ENCODE measurements at places on chromosomes 4 and X.
A peak's percentile ranks its signal among the peaks of the same experiment; 100 is the strongest.

DNA sequence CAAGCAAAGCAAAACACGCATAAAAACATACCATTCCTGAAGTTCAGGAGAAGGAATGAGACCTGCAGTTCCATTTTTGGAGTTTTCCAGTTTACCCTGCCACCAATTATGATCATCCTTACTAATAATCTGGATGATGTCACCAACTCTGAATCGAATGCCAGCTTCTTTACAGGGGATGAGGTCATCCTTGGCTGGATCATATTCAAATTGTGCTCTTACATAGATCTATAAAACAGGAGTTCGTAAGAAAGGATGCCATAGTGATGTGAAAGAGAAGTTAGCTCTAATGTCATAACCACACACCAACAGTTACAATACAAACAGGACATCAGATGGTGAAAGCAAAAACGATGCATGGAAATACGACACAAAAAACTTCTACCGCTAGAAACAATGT, 106.5 kb downstream of the NYX start:
- no peak for DNase-seq

- DNase-seq, result no peak
Observed at GRCh38 chr4:80806472-80806871, 224.0 kb upstream of the BMP3 start.

GRCh38 chr4:139692309-139693012, 26.8 kb downstream of the MGST2 start:
- no peak for DNase-seq

DNA sequence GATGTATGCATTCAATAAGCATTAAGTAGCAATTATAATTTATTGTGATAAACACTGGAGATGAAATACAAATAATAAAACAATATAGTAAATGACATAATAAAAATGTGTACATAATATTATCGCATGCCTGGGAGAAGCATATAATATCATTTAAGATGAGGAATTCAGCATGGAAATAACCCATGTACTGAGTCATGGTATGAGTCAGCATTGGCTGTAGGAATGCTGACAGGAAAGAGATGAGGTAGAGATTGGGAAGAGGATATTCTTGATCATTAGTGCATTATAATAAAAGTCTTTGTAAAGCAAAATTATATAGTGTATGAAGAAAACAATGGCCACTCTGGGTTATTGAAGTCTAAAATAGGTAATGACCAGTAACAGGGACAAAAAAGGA, 82.8 kb downstream of the MAGEB10 start:
- DNase-seq, result no peak

DNA sequence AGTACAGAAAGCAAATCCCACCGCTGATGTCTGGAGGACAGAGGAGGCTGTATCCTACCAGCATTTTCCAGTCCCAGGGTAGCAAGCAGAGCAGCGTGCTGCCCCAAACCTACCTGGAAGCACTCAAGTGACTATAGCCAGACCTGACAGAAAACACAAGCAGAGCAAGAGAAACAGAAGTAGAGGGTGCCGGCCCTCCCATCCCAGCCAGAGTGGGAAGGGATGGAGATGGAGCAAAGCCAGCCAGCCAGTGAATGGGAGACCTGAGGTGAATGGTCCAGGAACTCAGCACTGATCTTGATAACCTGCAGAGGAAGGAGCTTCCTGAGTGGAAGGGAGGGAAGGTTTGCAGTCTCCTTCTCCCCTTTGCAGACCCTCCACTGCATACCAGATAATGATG, 185.2 kb downstream of the MAML3 start:
- DNase-seq, result no peak

DNA sequence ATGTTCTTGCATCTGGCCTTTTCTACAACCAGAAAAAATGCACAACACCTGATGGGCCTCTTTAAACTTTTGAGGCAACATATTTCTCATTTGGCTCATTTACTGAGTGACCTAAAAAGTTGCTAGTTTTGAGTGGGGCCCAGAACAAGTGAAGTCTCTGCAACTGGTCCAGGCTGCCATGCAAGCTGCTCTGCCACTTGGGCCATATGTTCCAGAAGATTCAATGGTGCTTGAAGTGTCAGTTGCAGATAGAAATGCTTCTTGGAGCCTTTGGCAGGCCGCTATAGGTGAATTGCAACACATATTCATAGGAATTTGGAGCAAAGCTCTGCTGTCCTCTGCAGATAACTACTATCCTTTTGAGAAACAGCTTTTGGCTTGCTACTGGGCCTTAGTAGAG, 66.4 kb upstream of the RLIM start:
- no peak for DNase-seq

GRCh38 chr4:139658185-139658584, 7.4 kb upstream of the MGST2 start:
- DNase-seq, result no peak

DNA sequence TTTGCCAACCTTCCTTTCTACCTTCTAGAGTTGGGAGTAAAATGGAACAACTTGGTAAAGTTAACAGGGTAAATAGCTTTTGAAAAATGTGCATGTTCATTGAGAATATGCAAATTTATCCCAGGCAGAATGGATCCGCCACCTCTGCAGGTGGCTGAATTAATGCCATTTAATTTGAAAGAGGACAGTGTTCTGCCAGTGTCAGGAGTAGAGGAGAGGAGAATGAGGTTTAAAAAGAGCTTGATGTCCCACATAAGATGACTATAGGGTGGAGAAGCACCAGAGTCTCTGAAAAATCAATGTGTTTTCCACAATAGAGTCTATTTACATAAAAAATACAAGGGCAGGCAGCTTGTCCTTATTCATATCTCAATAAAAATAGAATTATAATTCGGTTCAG, 1804.3 kb upstream of the PCDH10 start:
- DNase-seq, result no peak

- no peak for DNase-seq
Observed at GRCh38 chr4:139550724-139551429, 5.1 kb downstream of the SETD7 start.

- DNase-seq, result no peak
Observed at GRCh38 chr4:16687011-16687410, 211.4 kb downstream of the LDB2 start.

GRCh38 chr4:7207628-7208231, 15.4 kb downstream of the SORCS2 start:
- DNase-seq, result no peak

- DNase-seq, result no peak
Observed at GRCh38 chr4:48250980-48251379, 18.7 kb downstream of the TEC start.

- no peak for DNase-seq
Observed at GRCh38 chr4:125762537-125762936, 447.8 kb downstream of the FAT4 start.

- no peak for DNase-seq
Observed at GRCh38 chr4:129327637-129328036, 231.7 kb downstream of the C4orf33 start.

GRCh38 chr4:17504081-17504480, 7.8 kb downstream of the QDPR start:
- DNase-seq, result no peak

- no peak for DNase-seq
Observed at GRCh38 chr4:38137080-38137479, 176.9 kb downstream of the PTTG2 start.

DNA sequence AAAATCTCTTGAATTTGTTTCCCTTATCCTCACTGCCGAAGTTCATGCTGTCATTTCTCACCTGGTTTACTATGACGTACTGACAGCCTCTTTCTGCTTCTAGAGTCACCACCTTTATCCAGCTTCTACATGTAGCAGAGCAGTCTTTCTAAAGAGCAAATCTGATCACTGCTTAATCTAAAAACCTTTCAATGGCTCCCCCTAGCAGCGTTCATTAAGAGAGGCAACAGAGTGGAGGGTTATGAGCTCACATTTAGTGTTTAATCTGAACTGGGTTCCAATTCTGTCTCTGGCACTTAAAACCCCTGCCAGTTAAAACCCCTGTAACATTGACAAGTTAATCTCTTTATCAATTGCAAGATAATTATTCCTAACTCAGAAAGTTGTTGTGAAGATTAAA, 4.4 kb downstream of the RBPJ start:
- DNase-seq, result no peak

- no peak for DNase-seq
Observed at GRCh38 chr4:143514901-143515300, 1.4 kb downstream of the SMARCA5 start.

- no peak for DNase-seq
Observed at GRCh38 chr4:64417974-64418373, 8.7 kb upstream of the TECRL start.

- peak; percentile 0 for DNase-seq
Observed at GRCh38 chrX:32421266-32421665, 790.1 kb downstream of the DMD start.

DNA sequence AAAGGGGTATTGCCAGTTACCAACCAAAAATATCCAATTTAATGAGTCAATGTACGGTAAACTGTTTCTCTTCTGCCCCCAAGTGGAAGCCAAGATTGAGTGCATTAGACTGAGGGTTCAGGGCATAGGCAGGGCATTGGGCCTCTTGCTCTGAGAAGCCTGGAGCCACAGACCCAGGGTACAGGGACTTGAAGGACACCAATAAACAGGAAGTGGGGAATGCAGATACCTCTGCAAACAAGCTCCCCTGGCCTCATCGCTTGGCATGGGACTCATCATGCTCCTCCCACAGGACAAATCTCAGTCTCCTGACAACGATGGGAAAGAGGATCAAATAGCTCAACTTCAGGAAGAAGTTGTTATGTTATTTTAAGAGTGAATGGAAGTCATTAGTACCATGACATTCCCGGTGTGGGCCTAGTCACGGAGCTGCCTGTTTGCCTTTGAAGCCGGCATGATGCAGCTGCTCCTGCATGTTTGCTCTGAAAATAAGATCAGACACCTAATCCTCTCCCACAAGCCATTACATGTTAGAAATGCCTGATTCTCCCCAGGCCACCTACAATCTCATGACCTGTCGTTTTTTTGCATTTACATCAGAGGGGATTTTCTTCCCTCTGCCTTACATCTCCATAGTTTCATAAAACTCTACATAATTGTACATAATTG, 224.2 kb downstream of the RCHY1 start:
- DNase-seq, result no peak

- DNase-seq, result no peak
Observed at GRCh38 chrX:149948016-149948415, 9.7 kb upstream of the EOLA2 start.

- no peak for DNase-seq
Observed at GRCh38 chr4:116599859-116600258, 485.5 kb downstream of the TRAM1L1 start.

DNA sequence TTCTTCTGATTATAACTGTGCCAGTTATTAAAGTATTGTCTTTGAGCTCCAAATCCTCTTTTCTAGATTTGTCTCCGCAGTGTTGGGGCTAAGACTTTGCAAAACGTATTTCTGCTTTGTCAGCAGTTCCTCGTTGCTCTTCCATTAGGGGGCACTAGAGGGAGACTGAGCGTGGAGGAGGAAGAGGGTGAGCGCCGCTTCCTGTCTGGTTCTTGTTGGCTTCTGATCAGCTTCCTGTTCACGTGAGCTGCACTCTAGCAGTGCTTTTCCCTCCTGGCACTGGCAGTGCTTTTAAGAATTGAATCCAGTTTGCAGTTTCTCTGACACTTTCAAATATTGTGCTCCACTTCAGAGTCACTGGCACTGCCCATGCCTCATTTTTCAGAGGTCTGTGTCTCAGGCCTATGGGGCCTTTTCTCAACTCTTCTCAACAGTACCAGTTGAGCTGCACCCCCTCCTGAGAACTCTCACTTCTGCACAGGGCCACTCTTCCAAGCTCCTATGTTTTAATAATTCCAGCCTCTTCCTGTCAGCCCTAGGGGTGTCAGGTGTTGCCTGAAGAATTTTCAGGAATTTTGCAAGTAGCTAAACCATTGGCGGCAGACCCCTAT, 54.4 kb upstream of the LCORL start:
- DNase-seq, result no peak

DNA sequence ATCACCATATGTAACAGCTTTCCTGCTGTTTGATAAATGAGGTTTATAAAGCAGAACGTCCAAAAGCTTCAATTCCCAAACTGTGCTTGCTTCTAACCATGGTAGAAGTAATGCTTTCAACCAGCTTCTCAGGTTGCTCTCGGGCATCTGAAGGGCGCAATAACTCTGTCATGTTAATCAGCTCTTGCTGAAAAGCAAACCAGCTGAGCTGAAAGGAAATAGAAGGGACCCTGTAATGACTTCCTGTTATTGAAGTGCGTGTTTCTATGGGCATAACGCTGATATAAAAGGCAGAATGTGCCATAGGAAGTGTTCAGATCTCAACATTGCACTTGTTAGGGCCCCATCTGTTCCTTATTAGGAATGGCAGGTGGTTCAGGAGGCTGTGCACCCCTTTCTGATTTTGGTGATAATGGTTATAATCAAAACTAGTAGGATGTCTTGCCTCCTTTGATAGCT, 21.2 kb downstream of the HERC3 start:
- DNase-seq, result no peak

GRCh38 chr4:154836513-154836912, 55.4 kb downstream of the RBM46 start:
- DNase-seq, result no peak

GRCh38 chr4:102843273-102843672, 15.9 kb upstream of the UBE2D3 start:
- no peak for DNase-seq

DNA sequence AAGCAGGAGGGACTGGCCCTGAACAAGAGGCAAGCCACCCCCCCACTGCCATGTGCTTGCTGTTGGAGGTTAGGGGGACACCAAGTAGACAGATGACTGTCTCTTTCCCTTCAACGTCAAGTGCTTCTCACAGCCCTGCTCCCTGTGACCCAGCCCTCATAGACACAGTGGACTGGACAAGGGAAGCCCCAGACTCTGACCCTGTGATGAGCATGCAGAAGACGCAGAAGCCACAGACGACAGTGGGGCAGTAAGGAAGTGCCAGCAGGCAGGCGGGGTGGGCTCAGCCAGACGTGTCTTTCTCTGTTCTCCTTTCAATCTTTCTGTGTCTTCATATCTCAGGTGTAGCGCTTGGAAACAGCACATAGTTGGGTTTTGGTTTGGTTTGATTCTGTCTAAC, 2.4 kb upstream of the L1CAM start:
- no peak for DNase-seq

DNA sequence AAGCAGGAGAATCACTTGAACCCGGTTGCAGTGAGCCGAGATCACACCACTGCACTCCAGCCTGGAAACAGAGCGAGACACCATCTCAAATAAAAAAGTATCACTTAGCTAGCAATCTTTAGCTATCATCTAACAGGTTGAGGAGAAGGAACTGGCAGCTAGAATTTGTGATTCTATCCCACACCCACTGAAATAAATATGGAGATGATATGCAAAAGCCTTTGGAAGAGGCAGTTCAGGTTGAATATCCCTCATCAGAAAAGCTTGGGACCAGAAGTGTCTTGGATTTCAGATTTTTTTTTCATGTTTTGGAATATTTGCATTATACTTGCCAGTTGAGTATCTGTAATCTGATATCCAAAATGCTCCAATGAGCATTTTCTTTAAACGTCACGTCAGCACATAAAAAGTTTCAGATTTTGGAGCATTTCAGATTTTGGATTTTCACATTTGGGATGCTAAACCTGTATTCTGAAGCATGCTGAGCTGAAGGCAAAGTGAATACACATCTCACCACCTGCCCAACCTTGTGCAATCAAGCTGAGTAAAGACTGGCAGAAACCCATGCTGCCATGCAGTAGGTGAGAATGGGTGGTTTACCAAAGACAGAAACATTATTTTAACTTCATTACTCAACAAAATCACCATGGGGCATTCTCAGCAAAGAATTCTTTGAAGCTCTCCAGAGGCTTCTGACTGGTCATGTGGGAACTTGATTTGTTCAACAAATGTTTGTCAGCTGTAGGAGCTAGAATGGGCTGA, 159.3 kb downstream of the SH3KBP1 start:
- no peak for DNase-seq

All from brain pericyte (primary cell).